Activated effector memory CD4-positive, alpha-beta T cell treated with Interleukin-2 at 50 U/mL for 16 hours (primary cell): ENCODE measurements at places on chromosomes 1 and 21.

DNA sequence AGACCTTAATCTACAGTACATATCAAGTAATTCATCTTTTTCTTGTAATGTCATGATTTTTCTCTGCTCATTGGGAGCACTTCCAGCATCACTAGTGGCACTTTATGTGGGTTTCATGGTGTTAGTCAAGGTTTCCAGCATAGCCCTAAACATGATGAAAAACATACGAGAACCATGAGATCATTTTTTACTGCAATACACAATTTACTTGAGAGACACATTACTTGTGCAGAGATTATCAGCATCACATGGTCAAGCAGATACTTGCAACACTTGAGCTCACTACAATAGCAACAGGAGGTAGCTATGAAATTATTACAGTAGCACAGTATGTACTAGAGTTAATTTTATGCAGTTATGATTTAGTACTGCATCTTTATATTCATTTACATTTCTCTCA lies 36.4 kb downstream of the ITGB3BP start:
- DNase-seq: no peak

DNA sequence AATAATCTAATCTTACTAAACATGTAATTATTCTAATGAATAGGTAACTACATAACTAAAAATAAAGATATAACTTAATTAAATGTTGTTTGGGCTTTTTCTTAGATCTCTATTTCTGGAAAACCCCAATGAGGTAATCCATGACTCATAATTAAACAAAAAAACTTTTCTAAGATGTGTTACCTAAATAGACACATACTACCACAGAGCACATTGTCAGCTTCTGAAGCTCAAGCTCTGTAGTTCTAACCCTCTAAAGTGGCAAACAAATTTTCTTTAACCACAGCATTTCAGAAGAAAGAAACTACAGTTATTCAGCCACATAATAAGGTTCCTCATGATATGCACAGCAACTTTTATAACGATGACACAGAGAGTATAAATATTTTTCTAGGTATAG lies 4.2 kb downstream of the OR6K3 start:
- no peak for DNase-seq

DNA sequence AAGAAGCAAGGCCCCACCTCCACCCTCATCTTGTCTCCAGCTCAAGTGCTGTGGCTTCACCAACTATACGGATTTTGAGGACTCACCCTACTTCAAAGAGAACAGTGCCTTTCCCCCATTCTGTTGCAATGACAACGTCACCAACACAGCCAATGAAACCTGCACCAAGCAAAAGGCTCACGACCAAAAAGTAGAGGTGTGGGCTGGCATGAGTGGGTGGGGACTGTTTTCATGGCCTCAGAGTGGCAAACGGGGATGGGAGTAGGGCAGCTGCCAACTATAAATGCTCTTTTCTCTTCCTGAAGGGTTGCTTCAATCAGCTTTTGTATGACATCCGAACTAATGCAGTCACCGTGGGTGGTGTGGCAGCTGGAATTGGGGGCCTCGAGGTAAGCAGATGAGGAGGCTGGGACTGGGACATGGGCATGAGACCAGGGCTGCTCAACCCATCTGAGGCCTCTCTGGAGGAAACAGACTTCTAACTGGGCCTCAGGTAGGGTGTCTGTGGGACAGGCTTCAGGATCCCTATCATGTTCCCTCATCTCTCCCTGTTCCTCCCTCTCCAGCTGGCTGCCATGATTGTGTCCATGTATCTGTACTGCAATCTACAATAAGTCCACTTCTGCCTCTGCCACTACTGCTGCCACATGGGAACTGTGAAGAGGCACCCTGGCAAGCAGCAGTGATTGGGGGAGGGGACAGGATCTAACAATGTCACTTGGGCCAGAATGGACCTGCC lies 8.8 kb upstream of the P3R3URF start:
- DNase-seq: no peak

- no peak for DNase-seq
Measured at GRCh38 chr21:15841856-15842564, 112.2 kb downstream of the USP25 start.

GRCh38 chr1:212491454-212491853 lies 58.7 kb downstream of the NENF start:
- DNase-seq: no peak

DNA sequence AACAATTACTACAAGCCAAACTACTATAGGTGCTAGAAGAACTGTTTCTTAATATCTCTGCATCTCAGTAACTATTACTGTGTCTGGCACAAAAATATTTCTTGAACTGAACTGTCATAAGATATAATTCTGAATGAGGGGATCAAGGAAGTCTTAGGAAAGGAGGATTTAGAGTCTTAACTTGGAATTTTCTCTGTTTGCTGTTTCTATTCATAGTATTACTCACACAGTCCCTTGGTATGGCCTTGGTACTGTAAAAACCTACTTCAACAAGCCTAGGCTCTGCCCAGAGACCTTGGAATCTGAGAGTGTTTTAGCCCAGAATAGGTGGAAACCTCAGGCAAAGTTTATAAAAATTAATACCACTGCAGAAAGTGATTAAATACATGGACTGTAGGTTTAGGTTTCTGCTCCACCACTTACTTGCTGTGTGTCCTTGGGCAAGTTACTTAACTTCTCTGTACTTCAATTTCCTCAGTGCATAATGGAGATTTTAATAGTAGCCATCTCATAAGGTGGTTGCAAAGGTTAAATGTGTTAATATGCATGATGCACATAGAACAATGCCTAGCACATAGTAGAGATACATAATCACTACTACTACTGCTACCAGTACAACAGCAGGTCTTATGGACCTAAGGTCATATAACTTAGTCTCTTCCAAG lies 87.4 kb upstream of the NFIA start:
- no peak for DNase-seq

DNA sequence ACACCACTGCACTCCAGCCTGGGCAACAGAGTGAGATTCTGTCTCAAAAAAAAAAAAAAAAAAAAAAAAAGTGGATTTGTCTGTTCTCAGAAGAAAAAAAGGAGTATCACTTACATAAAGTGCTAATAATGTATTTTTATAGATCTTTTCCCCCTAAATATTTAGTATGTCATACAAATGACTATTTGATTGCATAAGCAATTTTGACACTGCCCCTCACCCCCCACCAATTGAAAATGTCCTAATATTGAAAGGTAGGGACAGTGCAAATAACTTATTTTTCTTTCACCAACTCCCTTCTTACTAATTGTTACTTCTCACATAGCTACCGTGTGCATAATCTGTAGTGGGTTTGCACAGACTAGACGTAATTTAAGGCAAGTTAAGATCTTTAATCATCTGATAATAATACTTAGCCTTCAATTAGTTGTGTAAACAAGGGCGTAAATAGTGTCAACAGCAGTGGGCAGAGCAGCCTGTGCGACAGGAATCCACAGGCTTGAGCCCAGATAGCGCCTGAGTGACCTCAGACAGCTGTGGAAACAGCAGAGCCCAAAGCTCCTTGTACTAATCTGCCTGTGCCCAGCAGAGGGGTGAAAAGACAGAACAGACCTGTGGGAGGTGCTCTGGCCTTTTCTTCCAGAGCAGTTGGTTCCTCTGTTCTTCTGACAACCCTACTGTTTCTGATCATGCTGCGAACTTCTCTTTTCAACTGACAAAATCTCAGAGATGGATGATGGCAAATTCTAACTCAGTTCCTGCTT lies 4.5 kb upstream of the IER5 start:
- peak; percentile 46 for DNase-seq

GRCh38 chr1:182084487-182085316 lies 23.2 kb upstream of the ZNF648 start:
- peak; percentile 72 for DNase-seq

- no peak for DNase-seq
Measured at GRCh38 chr1:19690342-19690741, 25.7 kb downstream of the HTR6 start.

- DNase-seq: no peak
Measured at GRCh38 chr1:153386500-153386901, 4.4 kb downstream of the S100A8 start.

- no peak for DNase-seq
Measured at GRCh38 chr1:175737451-175737850, 5.9 kb downstream of the TNR start.

DNA sequence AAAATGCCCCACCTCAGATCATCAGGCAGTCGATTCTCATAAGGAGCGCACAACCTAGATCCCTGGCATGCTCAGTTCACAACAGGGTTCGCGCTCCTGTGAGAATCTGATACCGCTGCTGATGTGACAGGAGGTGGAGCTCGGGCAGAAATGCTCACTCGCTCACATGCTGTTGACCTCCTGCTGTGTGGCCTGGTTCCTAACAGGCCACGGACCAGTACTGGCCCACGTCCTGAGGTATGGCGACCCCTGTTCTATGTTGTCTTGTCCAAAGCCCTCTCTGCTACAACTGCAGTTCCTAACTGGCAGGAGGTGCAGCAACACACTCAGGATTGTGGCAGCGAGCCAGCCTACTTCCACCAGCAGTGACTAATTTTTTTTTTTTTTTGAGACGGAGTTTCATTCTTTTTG lies 70.6 kb downstream of the CLSTN1 start:
- DNase-seq: no peak

- no peak for DNase-seq
Measured at GRCh38 chr1:94801919-94802546, 18.1 kb upstream of the SLC44A3 start.

DNA sequence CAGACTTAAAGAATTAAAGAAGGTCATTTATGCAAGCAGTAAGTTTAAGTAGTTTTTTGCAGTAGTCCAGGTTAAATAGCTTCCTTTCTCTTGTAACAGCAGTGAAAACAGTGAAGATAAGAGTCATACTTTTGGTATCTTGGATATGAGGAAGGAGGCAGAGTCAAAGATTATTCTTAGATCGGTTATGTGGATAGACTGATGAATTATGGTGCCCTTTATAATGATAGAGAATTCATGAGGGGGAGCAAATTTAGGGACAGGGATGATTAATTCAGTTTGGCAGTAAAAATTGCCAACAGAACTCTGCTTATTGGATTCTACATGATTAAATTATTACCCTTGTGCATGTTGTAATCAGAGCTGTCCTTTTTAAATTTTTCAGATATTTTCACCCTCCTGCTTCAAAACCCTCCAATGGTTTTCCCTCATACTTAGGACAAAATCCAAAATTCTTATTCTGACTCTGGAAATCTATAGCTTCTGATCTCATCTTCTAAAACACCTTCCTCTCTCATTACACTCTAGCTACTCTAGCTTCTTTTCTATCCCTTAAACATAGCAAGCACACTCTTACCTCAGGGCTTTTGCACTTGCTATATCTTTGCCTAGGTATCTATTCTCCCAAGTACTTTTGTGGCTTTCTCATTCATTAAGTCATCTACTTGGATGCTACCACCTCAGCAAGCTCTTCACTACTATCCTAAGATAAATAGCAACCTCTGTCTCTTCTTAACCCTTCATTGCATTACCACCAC lies 79.8 kb downstream of the PKN2 start:
- DNase-seq: no peak

DNA sequence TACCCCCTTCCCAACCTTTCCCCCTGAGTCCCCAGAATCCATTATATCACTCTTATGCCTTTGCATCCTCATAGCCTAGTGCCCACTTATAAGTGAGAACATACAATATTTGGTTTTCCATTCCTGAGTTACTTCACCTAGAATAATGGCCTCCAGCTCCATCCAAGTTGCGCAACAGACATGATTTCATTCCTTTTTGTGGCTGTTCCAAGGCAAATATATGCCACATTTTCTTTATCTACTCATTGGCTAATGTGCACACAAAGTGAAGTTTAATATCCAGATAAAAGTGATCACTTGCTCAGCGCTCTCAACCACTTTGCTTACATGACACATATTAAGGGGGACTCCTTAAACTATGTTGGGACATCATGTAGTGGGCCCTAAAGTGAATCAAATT lies 72.4 kb upstream of the TIAM1 start:
- no peak for DNase-seq

GRCh38 chr1:100760511-100760910 lies 41.0 kb downstream of the VCAM1 start:
- no peak for DNase-seq

- DNase-seq: no peak
Measured at GRCh38 chr1:214632091-214632490, 29.1 kb downstream of the CENPF start.

GRCh38 chr1:156110252-156110651 lies 4.3 kb upstream of the LMNA start:
- DNase-seq: no peak

DNA sequence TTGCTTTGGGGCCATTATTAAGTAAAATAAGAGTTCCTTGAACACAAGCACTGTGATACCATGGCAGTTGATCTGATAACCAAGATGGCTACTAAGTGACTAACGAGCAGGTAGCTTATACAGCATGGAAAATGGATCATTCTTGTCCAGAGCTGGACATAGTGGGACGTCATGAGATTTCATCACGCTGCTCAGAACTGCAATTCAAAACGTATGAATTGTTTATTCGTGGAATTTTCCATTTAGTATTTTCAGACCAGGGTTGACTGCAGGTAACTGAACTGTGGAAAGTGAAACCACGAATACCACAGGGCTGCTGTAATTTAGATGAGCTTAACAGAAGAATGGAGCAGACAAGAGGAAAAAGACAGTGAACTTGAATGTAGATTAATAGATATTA lies 38.9 kb downstream of the CCDC18 start:
- DNase-seq: no peak

- DNase-seq: no peak
Measured at GRCh38 chr1:86546787-86547221, at the start of gene CLCA4. Gene CLCA4 (plus strand): TSS chr1:86547078. CDS start chr1:86547120, 42 bp downstream.

GRCh38 chr1:23562137-23562876 lies 3.0 kb upstream of the ID3 start:
- DNase-seq: no peak

- DNase-seq: no peak
Measured at GRCh38 chr1:10816743-10817369, 20.4 kb upstream of the CASZ1 start.

DNA sequence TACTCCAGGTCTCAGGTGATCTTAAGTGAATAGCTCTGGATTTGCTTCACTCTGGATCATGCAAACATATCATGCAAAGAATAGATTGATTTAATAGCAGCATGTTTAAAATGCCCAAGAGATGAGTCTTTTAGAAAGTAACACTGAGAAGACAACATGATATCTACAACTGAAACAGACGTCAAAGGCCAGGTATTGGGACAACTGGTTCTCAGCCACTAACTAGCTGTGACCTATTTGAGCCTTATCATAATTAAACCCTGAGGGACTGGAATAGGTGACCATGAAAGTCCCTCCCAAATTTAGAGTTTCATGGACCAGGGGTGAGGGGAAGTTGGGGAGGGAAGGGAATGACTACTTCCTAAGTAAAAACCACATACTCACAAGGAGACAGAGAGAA lies 95.7 kb downstream of the NIBAN1 start:
- no peak for DNase-seq

- no peak for DNase-seq
Measured at GRCh38 chr1:7652515-7653098, 118.5 kb upstream of the VAMP3 start.

DNA sequence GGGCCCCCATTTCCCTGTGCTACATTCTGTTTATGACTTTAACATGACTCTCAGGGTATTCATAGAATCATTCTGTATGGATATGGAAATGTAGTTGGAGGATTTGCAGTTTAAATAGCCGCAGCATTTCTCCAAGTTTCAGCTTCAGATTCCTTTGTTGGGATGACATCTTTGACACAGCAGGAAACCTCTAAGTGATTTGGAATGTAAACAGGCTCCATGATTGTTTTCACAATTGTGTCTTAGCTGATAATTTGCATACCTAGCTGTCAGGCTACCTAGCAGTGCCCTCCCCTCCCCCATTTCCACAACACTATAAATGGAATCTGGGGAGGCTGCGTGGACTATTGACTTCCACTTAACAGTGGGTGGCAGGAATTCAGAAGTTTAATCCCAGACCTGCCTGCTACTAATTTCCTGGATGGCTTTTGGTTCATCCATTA lies 290.2 kb downstream of the HLX start:
- no peak for DNase-seq
